ENCODE measurements at places on chromosomes 2 and 18.

GRCh38 chr2:74659462-74659861, 5.4 kb downstream of the SEMA4F start:
- no peak for DNase-seq

GRCh38 chr2:165679621-165680020, 114.4 kb downstream of the GALNT3 start:
- DNase-seq = no peak

- DNase-seq = no peak
These were observed 20.9 kb downstream of the RAB10 start for GRCh38 chr2:26054598-26055348.

DNA sequence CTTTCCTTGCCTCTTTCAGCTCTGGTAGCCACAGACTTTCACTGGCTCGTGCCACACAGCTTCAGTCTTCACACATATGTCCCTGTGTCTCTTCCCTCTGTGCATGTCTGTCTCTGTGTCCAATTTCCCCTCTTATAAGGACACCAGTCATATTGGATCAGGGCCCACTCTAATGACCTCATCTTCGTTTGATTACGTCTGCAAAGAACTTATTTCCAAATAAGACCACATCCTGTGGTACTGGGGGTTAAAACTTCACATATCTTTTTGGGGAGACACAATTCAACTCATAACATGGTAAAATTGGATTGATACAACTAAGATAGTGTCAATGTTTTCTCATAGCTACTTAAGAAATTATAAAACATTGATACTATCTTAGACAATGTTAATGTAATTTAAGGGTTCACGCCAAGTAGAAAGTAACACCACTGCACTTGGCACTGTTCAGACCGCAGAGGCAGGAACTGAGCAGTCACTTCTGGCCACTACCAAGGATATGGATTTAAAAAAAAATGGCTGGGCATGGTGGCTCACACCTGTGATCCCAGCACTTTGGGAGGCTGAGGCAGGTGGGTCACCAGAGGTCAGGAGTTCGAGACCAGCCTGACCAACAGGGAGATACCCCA, 119.6 kb upstream of the EPAS1 start:
- DNase-seq = peak; percentile 26

- no peak for DNase-seq
These were observed 78.8 kb upstream of the FZD5 start for GRCh38 chr2:207848545-207848928.

DNA sequence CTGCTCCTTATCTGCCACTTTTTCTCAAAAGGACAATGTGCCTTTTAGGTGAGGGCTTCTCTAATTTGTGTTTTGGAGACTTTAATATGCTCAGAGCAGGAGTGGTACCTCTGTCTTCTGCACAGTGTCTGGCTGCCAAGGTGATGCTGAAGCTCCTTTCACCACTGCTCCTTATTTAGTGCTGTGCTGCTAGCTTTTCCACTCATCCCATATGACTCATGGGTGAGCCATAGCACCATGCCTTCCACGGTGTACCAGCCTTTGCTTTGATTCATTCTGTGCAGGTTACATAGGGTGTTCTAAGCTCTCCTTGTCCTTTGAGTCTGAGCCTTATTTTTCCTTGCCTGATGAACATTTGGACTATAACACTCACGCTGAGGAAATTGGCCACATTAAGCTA, 202.4 kb downstream of the ARL6IP6 start:
- DNase-seq = peak; percentile 66

DNA sequence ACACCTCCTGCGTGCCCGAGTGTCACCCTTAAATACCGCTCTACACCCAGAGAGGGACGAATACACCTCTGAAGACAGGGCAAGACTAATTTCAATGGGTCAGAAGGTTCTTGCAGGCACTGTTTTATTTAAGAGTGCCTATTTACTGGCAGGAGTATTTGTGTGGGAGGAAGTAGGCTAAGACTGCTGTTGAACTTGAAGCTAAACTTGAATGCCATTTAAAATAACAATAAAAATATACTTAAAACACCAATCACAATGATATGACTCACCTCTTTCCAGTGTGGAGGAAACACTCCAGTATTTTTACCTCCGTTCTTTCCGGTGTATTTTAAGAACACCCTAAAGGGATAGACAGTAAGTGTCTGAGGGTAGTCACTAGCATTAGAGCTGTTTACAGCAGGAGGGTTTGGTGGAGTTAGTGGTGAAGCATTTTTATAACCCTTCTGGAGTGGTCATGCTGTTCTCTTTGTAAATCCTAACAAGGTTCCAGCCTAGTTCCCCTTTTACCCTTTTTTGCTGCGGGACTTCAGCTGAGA, 9.6 kb upstream of the HOXD1 start:
- no peak for DNase-seq

- DNase-seq = peak; percentile 61
These were observed 106.9 kb upstream of the OTOS start for GRCh38 chr2:240247241-240247867.

- DNase-seq = no peak
These were observed 221.0 kb upstream of the MMADHC start for GRCh38 chr2:149808556-149808955.

GRCh38 chr18:50312296-50313030, 25.0 kb upstream of the CXXC1 start:
- no peak for DNase-seq

DNA sequence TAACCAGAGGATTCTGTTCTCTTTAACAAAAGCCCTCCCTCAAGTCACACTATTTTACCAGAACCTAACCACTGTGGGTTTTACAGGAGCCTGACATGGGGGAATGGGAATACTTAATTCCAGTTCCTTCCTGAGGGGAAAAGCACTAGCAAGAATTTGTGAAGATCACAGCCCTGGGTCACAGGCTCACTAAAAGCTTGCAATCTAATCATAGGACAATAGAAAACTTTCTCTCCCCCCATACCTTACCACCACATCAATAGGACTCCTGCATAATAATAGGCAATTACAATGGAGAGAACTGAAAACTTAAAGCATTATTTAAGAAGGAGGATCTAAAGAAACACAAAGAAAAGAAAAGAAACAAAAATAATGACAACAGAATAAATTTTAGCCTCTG, 225.8 kb upstream of the ZNF804A start:
- no peak for DNase-seq

DNA sequence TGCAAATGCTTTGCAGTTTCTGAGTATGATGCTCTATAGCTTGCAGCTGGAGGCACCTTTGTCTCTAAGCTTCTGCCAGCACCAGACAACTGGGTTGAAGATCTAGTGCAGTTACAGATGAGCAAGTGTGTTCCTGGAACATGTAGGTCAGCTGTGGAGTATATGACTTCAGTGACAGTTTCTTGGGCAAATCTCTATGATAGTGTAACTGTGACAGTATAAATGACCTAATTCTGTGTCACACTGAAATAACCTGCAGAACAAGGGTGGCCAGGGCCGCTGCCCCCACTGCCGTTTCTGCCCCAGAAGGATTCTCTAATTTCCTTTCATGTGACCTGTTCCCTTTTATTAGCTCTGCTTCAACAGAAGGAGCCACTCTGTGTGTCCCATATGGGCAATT, 145.3 kb upstream of the DAPL1 start:
- DNase-seq = no peak

DNA sequence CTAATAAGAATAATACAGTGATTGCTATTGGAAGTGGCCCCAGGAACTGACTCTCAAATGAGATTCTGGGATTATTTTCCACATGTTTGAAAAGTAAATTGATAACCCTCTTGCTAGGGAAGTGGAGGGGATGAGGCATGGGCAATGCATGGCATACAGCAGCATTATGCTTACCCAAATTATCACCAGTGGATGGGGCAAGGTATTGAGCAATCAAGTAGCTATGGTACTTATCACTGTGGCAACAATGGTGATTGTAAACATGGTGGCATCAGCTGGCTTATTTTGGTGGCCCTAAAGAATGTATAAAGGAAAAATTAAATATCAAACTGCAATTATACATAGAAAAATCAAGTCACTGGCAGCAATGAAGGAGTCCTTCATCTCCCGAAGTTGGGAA, 155.1 kb downstream of the FIGN start:
- DNase-seq = no peak

- no peak for DNase-seq
These were observed 331.8 kb upstream of the RBMS1 start for GRCh38 chr2:160825433-160825832.

DNA sequence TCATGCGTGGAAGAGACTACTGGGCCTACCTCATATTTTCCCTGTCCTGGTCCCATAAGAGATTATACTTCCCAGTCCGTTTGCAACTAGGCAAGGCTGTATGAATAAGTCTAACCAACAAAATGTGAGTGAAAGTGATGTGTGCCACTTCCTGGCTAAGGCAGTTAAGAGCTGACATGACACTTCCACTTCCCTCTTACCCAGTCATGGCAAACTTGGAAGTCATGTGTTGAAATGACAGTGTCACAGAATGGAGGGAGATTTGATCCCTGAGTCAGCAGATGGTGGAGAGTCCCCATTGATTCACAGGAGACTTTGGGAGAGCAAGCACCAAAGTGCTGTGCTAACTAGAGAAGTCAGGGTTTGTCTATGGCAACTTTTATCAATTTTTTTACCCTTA, 36.4 kb downstream of the TACR1 start:
- DNase-seq = no peak

- DNase-seq = no peak
These were observed 392.7 kb upstream of the SLC8A1 start for GRCh38 chr2:40844353-40845277.

DNA sequence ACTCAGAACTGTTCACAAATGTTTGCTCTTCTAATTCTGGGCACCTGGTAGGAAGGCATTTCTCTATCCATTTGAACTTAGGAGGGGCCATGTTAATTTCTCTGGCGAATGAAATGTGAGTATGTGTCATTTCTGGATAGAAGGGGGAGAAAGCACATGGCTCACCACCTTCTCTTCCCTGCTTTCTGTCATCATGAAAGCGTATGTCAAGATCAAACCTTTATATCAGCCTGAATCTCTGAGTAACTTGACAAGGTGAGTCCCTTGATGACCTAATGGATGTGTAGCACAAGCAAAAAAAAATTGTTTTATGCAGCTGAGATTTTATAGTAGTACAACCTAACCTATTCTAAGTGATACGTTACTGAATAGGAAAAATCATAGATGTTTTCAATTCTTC, 12.1 kb upstream of the LCT start:
- DNase-seq = no peak

GRCh38 chr2:178241844-178242551, 47.7 kb downstream of the OSBPL6 start:
- peak; percentile 80 for DNase-seq

GRCh38 chr2:60558536-60558935, 5.1 kb upstream of the BCL11A start:
- DNase-seq = no peak

- no peak for DNase-seq
These were observed 14.1 kb downstream of the MSGN1 start for GRCh38 chr2:17830053-17831034.

GRCh38 chr2:233974530-233975071, 57.4 kb downstream of the TRPM8 start:
- no peak for DNase-seq

DNA sequence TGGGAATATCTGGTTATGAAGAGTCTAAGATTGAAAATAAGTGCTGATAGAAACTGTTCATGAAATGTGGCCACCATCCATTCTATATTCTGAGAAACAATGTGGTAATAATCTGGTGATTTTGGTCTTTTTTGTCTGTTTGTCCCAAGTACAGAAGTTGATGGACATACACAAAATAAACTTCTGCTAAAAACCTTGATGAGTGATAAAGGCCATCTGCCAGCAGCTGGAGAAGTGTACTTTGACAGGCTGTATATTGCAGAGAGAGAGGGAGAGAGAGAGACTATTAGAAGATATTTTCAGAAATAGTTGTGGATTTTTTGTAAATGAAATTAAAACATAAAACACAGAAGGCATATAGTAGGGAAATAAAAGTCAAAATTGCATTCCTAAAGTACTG, 96.9 kb upstream of the NABP1 start:
- DNase-seq = no peak

DNA sequence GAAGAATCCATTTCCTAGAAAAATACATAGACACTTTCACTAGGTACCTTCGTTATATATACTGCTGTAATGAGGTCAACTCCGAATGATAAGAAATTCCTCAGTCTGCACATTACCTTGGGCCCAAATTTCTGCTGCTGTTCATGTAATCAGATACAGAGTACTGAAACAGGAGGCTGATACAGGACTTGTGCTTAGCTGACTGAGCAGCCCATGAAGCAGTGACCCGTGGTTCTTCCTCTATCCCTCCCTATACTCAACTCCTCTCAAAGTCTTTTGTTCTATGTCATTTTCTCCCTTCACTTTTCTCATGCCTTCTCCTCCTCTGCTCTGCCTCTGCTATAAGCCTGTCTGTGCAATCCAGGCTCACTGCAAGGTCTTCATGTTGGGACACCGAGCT, 57.5 kb upstream of the ST8SIA5 start:
- DNase-seq = no peak

DNA sequence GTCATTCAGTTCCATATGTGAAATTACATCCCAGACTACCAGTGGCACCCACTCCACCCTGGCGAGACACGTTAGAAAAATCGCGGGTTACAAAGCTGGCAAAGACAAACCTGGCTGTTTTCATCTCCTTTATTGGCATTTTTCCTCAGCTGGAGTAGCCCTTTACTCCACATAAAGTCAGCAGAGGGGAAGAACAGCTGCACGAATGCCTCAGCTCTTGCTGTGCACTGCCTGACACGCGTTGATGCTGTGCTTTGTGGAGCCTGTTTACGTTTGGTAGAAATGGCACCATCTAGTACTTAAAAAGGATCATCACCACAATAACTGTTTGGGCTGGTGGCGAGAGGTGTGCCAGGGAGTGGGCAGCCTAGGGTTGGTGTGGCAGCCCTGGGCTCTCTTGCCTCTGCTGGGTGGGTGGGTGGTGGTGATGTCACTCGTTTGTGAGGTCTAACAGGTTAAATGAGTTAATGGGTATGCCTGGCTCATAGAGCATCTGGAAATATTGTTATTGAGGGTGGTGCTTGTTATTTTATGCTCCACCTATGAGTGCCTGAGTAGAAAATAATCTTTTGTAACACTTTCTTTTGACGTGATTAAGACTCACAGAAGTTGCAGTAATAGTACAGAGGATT, 16.4 kb downstream of the FARP2 start:
- DNase-seq = no peak

GRCh38 chr2:166451468-166451867, 42.6 kb downstream of the SCN7A start:
- DNase-seq = no peak

GRCh38 chr2:20378891-20379519, 28.4 kb upstream of the PUM2 start:
- DNase-seq = peak; percentile 96

DNA sequence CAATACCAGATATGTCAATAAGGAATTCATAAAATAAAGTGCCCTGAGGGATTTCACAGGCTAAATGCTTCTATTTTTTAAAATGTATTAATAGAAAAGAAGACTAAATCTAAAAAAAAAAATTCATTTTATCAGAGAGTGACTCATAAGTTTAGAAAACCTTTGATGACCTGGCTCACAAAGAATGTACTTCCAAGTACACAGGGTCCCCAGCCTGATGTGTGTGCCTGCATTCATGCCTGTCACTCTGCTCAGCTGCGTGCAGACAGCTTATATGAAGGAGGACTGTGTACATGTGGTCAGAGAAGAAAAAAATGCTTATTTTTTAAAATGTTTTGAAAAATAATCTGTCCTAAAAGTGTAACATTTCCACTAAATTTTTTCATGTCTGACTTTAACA, 3.0 kb upstream of the CPS1 start:
- no peak for DNase-seq

GRCh38 chr2:197285361-197285760, 25.2 kb downstream of the ANKRD44 start:
- no peak for DNase-seq

All from sigmoid colon (tissue), 7 donors.